ENCODE measurements at places on chromosomes 5 and 9.

GRCh38 chr9:27047136-27047535, 41.7 kb upstream of the LRRC19 start:
- no peak for DNase-seq

GRCh38 chr5:1515921-1516571, 7.7 kb downstream of the LPCAT1 start:
- DNase-seq: no peak

DNA sequence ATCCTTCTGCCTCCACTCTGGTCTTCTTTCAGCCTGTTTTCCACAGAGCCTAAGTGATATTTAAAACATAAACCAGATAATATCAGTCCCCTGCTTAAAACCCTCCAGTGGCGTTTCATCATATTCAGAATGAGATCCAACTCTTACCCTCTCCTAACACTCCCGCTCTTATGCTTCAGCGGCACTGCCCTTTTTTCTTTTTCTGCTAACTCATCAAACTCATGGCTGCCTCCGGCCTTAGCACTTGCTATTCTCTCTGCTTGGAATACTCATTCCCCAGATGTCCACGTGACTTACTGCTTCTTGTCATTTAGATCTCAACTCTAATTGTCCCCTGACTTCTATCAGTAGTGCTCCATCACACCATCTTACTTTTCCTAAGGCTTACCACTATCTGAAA, 73.6 kb downstream of the PIP5K1B start:
- no peak for DNase-seq

DNA sequence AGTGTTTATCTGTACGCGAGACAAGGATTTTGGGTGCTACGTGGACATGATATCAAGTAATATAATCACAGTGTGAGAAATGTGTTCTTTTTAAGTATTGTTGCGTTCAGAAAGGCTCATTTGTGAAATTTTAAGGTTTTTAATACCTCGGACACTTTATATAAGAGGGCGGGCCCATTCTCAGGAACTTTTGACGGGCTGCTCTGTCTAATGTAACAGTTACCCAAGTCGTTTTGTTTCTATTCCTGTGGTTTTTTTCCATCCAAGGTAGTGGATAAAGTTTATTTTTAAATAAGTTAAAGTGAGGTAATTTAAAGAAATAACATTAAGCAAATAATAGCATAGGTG, 525 bp downstream of the SRP19 start:
- DNase-seq: no peak

- no peak for DNase-seq
Measured at GRCh38 chr5:15009420-15009819, 137.8 kb upstream of the ANKH start.

DNA sequence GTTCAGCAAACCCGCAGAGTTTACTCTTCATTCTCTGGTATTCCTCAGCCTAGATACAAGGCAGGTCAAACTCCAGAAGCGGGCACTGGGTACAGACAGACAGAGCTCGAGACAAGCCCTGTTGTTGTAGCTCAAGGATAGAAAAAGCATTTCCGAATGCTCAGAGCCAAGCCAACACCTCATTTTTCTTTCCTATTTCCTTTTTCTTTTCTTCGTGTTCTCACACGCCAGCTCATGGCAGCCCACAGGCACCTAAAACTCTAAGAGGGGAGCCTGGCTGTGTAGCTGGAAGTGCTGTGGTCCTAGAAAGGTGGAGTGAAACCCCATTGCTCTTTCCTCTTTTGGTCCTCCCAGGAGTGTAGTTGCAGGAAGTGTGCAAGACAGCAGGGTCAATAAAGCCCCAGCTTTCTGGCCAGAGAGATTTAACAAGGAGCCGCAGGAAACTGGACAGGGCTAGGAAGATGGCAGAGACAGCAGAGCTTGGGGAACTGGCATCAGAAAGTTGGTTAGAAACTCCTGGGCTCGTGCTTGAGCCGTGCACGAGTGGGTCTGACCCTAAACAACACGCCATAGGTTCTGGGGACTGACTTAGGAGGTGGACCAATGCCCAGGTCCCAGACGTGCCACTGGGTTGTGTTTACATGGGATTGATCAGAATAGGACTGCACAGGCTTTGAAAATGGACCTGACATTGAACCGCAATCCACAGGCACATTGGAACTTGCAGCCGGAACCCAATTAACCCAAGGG, 41.6 kb downstream of the ADAMTS2 start:
- DNase-seq: no peak
